ENCODE measurements at places on chromosomes 13 and 19.

DNA sequence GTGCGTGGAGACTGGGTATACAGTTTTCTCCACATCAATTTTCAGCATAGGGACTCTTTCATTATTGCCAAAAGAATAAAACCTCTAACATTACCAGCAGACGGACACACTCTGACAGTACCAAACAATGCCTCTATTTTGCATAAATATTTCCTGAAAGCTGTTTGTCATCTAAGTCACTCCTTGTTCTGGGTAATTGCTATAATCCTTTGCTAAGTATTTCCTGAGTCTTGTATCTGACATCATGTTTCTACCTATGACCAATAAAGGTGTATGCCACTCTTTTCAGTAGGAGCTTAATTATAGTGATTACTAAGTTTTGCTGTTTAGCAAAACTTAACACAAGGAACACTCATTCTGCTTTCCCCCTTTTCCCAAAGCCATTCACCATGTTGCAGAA is 886.5 kb downstream of the SLITRK6 start:
- DNase-seq = no peak

GRCh38 chr19:4620675-4621074 is 18.6 kb upstream of the TNFAIP8L1 start:
- no peak for DNase-seq

DNA sequence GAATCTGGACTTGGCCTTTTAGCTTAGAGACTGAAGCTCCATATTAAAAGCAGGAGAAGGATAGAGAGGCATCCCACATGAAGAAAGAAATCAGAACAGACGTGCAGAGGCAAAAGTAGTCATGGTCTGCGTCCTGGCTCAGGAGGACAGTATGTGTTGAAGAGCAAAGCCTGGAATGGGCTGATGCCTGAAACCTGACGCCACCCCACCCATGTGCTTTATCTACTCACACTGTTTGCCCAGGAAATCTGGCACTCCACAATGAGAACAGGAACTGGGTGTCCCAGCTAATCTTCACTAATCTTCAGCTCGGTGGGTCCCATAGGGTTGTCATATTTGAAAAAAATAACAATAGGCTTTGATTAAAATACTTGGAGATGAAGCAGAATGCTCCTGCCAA is 549.0 kb upstream of the GPC6 start:
- no peak for DNase-seq

DNA sequence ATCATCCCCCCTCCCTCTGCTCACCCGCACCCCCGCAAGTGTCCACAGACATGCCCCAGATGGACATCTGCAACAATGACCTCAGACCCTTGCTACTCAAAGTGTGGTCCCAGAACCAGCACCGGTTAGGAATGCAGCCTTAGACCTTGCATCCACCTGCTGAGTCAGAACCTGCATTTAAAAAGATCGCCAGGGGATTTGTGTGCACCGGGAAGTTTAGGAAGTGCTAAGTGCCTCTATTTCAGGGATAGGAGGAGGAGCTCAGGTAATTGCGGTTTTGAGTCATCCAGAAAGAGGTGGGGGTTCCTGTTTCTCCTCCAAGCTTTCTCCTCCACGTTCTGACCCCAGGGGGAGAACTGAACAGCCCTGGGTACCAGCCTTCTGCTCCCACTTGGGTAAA is 46.2 kb downstream of the CACNA1A start:
- DNase-seq = no peak

GRCh38 chr19:51600940-51601580 is 29.1 kb downstream of the SIGLEC5 start:
- DNase-seq = no peak

DNA sequence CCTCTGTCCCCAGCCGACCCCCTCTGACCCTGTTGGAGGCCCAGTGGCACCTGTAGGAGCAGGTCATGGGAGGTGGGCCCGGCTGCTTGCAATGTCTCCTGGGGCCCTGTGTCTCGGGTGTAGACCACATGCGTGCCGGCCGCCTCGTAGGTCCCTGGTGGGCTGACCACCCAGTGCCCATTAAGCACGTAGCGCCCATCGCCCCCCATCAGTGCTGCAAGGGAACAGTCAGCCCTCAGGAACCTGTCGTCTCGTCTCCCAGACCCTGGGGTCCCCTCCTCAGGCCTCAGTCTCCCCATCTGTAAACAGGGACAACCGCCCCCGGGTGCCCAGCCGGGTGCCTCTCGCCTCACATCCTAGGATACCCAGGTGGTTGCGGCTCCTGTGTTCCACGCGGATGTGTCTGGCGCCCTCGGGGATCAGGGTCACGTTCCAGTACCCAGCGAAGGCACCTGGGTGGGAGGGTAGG is 5.6 kb downstream of the ADAMTSL5 start:
- no peak for DNase-seq

GRCh38 chr13:41213316-41213715 is 18.9 kb upstream of the KBTBD7 start:
- DNase-seq = no peak

- no peak for DNase-seq
Measured at GRCh38 chr19:49585023-49585422, 3.9 kb downstream of the PRRG2 start.

DNA sequence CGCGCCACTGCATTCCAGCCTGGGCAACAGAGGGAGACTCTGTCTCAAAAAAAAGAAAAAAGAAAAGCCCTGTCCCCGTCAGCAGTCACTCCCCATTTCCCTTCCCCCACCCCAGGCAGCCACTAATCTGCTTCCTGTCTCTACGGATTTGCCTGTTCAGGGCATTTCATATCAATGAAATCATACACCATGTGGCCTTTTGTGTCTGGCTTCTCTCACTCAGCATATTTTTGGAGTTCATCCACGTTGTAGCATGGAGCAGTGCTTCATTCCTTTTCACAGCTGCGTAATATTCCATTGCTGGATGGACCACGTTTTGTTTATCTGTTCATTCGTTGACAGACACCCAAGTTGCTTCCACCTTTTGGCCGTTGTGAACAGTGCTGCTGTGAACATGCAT is 36.1 kb upstream of the KLF2 start:
- no peak for DNase-seq

- DNase-seq = no peak
Measured at GRCh38 chr19:55441692-55442321, 1.3 kb downstream of the SHISA7 start.

GRCh38 chr13:68023838-68024581 is 793.9 kb upstream of the PCDH9 start:
- no peak for DNase-seq

Data from activated CD8-positive, alpha-beta memory T cell treated with anti-CD3 and anti-CD28 coated beads for 1 hour (primary cell).